GM20000 (cell line): ENCODE measurements at places on chromosomes 1 and 21.

- DNase-seq: no peak
Measured at GRCh38 chr1:45890078-45890477, 86.7 kb downstream of the MAST2 start.

DNA sequence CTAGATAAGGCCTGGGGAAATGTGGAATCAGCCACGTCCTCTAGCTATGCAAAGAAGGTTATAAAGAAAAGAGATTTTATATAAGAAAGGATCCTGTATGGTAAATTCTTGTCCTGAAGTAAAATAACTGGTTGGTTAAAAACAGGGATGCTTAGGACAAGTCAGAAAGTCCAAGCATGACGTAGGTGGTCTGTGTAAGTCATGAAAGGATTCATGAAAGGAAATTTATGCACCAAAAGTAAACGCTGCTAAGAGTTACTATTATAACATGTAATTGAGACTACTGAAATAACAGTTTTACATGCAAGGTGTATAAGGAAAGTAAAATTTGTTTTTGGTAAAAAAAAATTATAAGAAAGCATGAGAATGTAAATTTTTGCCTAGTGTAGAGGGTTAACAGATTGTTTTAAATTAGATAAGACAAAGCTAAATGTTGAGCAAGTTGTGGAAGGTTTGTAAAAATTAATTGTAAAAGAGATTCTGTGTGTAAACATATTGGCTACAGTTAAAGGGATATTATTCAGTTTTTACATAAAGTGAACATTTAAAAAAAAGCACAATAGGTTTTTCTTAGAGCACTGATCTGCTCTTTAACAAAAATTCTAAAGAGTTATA, 43.9 kb downstream of the PIGK start:
- DNase-seq: no peak

DNA sequence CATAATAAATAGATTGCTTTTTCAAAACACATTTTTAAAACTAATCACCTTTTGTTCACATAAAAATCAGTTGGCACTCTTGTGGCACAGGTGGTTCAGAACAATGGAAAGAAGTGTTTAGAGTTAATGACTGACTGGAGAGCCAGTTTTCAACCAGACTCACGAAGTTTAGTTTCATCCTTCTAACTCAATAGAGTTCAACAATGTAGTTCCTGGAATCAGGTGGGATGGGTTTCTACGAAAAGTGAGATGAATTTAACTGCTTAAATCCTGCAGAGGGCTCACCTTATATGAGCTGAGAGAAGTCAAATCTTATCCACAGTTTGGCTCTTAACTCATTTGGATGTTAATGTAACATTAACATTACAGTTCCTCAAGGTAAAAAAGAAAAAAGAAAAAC, 116.5 kb downstream of the SMYD2 start:
- DNase-seq: no peak

GRCh38 chr21:8989721-8990325, 1531.6 kb upstream of the TPTE start:
- no peak for DNase-seq

DNA sequence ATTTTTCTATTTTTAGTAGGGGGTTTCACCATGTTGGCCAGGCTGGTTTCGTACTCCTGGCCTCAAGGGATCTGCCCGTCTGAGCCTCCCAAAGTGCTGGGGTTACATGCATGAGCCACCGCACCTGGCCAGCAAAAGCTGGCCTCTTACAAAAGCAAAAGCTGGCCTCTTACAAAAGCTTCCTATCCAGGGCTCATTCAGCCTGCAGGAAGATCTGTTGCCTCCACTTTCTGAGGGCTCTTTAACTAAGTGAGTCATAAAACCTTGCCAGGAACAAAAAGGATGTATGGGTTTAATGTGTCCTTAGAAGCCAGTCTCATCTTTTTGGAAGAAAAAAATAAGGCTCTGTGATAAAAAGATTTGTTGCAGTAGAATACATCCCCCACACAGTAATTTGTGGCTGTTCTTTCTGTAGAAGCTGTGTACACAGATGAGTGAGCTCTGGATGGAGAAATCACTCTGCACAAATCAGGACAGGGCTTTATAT, 15.0 kb downstream of the HTR1D start:
- no peak for DNase-seq

- no peak for DNase-seq
Measured at GRCh38 chr21:45465105-45465504, 60.1 kb downstream of the COL18A1 start.
